ENCODE measurements at places on chromosomes 4 and X.

GRCh38 chrX:85996555-85996954, 50.8 kb downstream of the CHM start:
- DNase-seq, result no peak

GRCh38 chr4:4507923-4508322, 33.9 kb downstream of the STX18 start:
- DNase-seq, result no peak

- no peak for DNase-seq
Measured at GRCh38 chrX:115378471-115378870, 89.0 kb downstream of the LUZP4 start.

- DNase-seq, result no peak
Measured at GRCh38 chrX:12910423-12911121, 4.2 kb downstream of the TLR8 start.

- peak; percentile 20 for DNase-seq
Measured at GRCh38 chrX:55135171-55135570, 46.4 kb downstream of the PAGE2 start.

- no peak for DNase-seq
Measured at GRCh38 chrX:38649674-38650647, 88.6 kb downstream of the TSPAN7 start.

- no peak for DNase-seq
Measured at GRCh38 chr4:70533211-70533610, 14.8 kb downstream of the AMTN start.

GRCh38 chrX:118025226-118025625, 91.4 kb downstream of the KLHL13 start:
- no peak for DNase-seq

GRCh38 chrX:129629837-129630236, 24.9 kb downstream of the APLN start:
- no peak for DNase-seq

- no peak for DNase-seq
Measured at GRCh38 chrX:10051866-10052480, 84.8 kb downstream of the CLDN34 start.

GRCh38 chr4:77593101-77593500, 12.5 kb upstream of the CXCL13 start:
- no peak for DNase-seq

Measured in activated CD4-positive, alpha-beta T cell treated with anti-CD3 and anti-CD28 coated beads, Interleukin-2, amount 10 ng/mL, durations not matched to agents 7 days and 5 days (primary cell).